ENCODE measurements at places on chromosomes 4 and X.

DNA sequence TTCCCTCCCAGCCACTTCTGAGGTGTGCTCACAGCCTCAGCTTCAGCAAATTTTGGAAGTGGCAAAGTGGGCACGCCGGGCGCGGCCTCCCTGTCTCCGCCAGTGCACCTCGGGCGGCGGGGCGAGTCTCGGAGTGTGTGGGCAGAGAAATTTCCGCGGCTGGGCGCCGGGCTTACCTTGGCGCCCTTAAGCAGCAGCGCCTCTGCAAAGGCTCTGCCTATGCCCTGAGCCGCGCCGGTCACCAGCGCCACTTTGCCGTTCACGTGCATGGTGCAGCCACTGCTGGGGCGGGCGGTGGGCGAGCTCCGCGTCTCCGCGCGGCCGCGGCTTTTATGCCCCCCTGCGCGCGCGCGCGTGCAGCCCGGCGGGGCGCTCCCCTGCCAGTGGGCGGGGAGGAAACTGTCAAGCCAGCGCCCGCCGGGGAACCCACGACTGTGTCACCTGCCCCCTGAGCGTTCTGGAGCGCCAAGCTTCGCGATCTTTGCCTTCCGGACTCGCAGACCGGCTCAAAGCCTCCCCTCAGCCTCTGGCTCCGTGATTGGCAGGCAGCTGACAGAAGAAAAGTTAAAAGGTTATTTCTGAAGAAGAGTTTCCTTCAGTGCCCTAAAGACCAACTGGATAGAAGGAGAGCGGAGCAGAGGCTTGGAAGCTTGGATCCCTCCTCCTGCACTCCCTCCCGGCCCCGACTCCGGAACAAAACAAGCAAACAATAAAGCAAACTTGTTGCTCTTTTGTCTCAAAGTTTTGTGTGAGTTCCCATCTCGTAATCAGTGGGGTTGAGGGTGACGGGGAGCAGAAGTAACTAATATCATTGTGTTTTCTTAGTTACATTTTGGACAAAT lies at the start of gene HPGD:
TSS of gene HPGD (minus strand) at position 306 of the 842 bp plus-strand sequence. CDS start at position 269, 37 bp downstream.
- peak within 1 kb of the TSS; percentile 45 for H3K27ac ChIP-seq
- peak within 1 kb of the TSS; percentile 46 for H3K4me3 ChIP-seq
- H3K4me1 ChIP-seq: peaks cover 22% of the 10 kb centered on the region
- H3K27me3 ChIP-seq: no peaks in the 10 kb centered on the region
- peak; percentile 56 for DNase-seq

DNA sequence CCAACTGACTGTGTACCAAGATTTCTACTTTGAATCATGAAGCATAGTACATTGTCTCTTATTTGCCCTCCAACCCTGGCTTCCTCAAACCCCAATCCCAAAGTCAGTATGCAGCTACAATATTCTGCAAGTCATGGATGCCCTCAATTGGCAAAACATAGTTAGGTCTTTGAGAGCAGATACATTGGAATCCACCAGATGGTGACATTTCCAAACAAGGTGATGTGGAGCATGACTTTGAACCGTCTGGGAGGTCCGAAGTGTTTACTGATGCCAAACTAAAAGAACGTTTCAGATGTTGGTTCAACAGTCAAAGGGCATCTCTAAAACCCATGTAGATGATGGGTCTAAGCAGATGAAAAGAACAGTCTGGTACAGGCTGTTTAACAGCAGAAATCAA lies 43.7 kb upstream of the FRMD7 start:
- no peaks in the 10 kb centered on the region for H3K36me3 ChIP-seq
- no peak overlapping the region for H3K27ac ChIP-seq
- H3K4me3 ChIP-seq: no peak overlapping the region
- H3K27me3 ChIP-seq: peaks cover 10% of the 10 kb centered on the region
- no peaks in the 10 kb centered on the region for H3K4me1 ChIP-seq
- no peak for DNase-seq

DNA sequence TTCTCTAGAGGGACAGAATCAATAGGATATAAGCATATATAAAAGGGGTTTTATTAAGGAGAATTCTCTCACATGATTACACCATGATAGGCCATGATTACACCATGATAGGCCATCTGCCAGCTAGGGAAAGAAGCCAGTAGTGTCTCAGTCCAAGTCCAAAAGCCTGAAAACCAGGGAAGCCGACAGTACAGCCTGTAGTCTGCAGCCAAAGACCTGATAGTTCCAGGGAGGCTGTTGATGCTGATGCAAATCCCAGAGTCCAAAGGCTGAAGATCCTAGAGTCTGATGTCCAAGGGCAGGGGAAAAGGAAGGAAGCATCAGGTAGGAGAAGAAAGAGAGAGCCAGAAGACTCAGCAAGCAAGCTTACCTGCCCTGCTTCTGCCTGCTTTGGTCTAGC lies 411.3 kb upstream of the EMCN start:
- no peak overlapping the region for H3K27ac ChIP-seq
- no peaks in the 10 kb centered on the region for H3K27me3 ChIP-seq
- no peaks in the 10 kb centered on the region for H3K36me3 ChIP-seq
- no peak for DNase-seq
- no peak overlapping the region for H3K4me3 ChIP-seq

DNA sequence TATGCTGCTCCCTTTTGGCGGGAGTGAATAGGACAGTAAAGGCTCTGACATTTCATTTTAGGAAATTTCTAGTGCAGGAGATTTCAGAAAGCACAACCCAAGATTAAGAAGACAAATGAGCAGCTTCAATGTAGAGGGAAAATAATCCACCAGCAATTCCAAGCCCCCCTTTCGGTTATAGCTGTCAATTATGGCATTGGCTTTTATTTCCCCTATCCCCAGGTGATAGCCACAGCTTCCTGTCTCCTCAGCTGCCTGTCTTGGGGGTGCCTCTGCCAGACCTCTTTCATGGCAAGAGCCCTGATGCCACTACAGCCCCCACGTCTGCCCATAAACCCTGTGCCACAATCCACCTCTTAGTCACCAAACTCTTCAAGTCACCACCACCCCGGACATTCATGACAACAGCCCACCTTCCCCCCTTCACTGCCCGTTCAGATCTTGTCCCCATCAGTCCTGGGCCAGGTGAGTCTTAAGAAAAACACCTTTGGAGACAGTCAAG lies 48.4 kb upstream of the CLNK start:
- H3K27me3 ChIP-seq: no peaks in the 10 kb centered on the region
- H3K4me3 ChIP-seq: no peak overlapping the region
- H3K4me1 ChIP-seq: no peaks in the 10 kb centered on the region
- H3K36me3 ChIP-seq: no peaks in the 10 kb centered on the region
- H3K27ac ChIP-seq: no peak overlapping the region
- no peak for DNase-seq

- peak overlapping the region; percentile 46 for H3K4me3 ChIP-seq
- no peaks in the 10 kb centered on the region for H3K27me3 ChIP-seq
- H3K27ac ChIP-seq: peak overlapping the region; percentile 96
Measured at GRCh38 chr4:1720163-1720983, 750 bp downstream of the TMEM129 start.

GRCh38 chr4:70190579-70190978 lies 4.9 kb upstream of the ODAM start:
- H3K36me3 ChIP-seq: no peaks in the 10 kb centered on the region
- H3K27me3 ChIP-seq: no peaks in the 10 kb centered on the region
- no peak for DNase-seq
- no peaks in the 10 kb centered on the region for H3K4me1 ChIP-seq

DNA sequence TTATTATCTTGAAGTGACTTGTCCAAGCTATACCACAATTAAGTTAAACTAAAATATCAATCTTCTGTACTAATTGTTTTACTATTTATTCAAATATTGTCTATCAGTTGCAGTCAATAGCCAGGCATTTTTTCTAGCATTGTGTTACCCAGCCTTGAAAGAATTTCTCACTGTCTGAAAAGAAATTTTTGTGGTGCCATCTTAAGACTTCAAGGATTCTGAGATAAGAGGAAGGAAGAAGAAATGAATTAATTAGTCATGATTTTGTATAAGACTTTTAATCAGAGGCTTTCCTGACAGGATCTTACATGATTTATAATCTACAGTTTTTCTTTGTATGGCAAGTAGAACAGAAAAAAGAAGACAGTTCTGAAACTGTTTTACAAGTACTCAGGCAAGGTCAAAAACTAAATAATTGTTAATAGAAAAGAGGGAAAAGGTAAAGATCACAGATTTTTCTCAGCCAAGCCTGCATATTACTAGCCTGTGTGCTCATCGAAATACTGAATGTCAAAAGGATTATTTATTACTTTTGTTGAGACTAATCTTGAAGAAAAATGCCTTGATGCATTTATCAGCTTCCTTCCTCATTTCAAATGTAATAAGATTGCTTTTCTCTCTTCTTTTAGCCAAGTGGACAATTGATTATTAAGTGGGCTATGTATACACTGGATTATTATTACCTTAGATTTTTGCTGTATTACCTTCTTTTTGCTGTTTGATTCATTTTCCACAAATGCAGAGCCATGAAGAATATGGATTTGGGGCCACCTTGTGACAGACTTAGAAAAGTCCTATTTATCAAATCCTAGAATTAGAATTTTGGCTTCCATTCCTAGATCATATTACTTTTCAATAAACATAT lies 53.8 kb downstream of the CXCL1 start:
- no peaks in the 10 kb centered on the region for H3K4me1 ChIP-seq
- H3K4me3 ChIP-seq: no peak overlapping the region
- no peak for DNase-seq
- no peaks in the 10 kb centered on the region for H3K27me3 ChIP-seq
- no peak overlapping the region for H3K27ac ChIP-seq

DNA sequence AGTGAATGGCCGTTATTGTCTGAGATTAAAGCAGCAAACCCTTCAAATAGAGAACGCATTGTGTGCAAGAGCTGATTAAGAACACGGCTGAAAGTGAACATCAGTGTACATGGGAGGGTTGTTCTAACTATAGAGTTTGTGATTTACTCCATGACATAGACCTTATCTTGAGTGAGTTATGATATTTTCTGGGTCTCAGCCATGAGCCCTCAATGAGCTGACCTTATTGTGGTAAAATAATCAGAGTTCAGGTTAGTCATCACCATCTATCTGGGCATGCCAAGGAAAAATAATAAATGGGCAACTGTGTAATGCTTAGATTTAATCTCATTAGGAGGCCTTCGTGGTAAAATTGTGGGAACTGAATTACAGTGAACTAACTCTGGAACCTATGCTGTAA lies 33.2 kb upstream of the CLDN24 start:
- peak; percentile 52 for DNase-seq
- peaks cover 53% of the 10 kb centered on the region for H3K27me3 ChIP-seq
- no peak overlapping the region for H3K4me3 ChIP-seq
- H3K27ac ChIP-seq: no peak overlapping the region
- H3K4me1 ChIP-seq: peaks cover 9% of the 10 kb centered on the region
- no peaks in the 10 kb centered on the region for H3K36me3 ChIP-seq

DNA sequence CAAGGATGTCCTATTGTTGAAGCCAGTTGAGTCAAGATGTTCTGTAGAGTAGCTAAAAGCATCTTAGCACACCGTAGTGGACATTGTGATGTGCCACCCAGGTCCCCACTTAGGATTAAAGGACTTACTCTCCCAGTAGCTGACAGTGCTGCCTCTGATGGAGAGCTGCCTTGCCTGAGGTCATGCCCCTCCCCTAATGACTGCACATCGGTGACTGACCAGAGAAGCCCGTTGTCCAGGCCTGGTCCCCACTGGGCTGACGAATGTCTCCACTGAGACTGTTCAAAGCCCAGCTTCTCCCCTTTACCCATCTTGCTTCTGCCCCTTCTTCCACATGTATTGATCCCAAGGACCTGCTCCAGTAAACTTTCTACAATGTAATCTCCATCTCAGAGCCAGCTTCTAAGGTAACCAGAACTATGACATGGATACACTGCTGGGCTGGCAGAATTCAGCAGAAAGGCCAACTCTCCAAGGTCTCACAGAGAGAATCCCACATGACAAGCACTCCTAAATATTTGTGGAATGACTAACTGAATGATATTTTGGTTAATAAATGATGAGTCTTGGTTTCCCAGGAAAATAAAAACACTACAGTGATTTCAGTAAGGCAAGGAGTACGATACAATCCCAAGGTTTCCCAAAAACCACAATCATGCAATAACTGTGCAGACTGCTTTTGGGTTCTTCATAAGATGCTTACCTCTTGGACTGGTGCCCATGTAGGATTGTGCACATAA lies 82.4 kb upstream of the TMEM150C start:
- no peak overlapping the region for H3K4me3 ChIP-seq
- H3K36me3 ChIP-seq: no peaks in the 10 kb centered on the region
- H3K27ac ChIP-seq: no peak overlapping the region
- H3K4me1 ChIP-seq: no peaks in the 10 kb centered on the region

- H3K27ac ChIP-seq: peak overlapping the region; percentile 42
- H3K4me1 ChIP-seq: peaks cover 12% of the 10 kb centered on the region
- H3K36me3 ChIP-seq: peaks cover 34% of the 10 kb centered on the region
- peak; percentile 65 for DNase-seq
- H3K27me3 ChIP-seq: no peaks in the 10 kb centered on the region
Measured at GRCh38 chrX:16851421-16851820, 18.7 kb downstream of the RBBP7 start.

DNA sequence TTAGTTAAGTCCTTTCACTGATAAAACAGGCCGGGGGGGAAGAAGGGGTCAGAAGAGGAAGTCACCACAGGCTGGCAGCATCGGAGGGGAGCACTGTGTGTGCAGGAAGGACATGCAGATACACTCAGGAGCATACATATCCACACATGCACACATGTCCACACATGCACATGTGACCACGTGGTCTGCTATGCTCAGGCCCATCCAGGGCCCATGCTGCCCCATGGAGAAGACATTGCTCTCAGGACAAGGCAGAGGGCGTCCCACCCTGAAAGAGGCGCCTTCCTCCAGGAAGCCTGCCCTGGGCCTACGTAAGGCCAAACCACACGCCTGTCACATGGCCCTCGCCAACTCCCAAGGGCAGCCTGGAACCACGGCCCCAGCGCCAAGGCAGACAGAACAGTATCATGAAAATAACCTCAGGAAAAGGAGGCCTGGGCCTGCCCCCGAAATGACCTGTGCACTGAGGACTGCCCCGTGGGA lies 15.8 kb downstream of the WDR1 start:
- peaks cover 24% of the 10 kb centered on the region for H3K4me1 ChIP-seq
- no peak overlapping the region for H3K27ac ChIP-seq
- no peak for DNase-seq
- H3K27me3 ChIP-seq: no peaks in the 10 kb centered on the region
- H3K4me3 ChIP-seq: no peak overlapping the region

GRCh38 chr4:2421928-2422327 lies 3.2 kb downstream of the CFAP99 start:
- no peak overlapping the region for H3K4me3 ChIP-seq
- H3K36me3 ChIP-seq: no peaks in the 10 kb centered on the region
- H3K27me3 ChIP-seq: no peaks in the 10 kb centered on the region
- DNase-seq: no peak
- H3K27ac ChIP-seq: no peak overlapping the region

GRCh38 chrX:39850630-39851152 lies 247.1 kb downstream of the BCOR start:
- no peaks in the 10 kb centered on the region for H3K36me3 ChIP-seq
- no peak overlapping the region for H3K27ac ChIP-seq
- H3K4me1 ChIP-seq: no peaks in the 10 kb centered on the region
- H3K4me3 ChIP-seq: no peak overlapping the region
- H3K27me3 ChIP-seq: no peaks in the 10 kb centered on the region
- DNase-seq: no peak

DNA sequence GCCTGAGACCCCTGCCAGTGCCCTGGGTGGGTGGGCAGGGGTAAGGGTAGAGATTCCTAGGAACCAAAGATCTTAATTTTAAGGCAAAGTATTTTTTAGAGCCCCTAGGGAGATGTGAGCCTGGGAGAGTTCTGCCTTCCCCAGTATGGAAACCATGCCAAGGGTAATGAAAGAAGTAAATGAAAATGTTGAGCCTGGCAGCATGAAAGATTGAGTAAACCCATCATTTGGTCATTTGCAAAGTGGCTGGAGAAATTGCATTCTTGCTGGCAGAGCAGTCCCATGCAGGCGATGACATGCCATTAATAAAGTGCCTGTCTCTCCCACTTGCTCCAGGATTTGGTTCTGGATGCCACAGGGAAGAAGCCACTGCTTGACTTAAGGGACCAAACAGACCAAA lies 60.7 kb upstream of the GPC4 start:
- H3K4me3 ChIP-seq: no peak overlapping the region
- H3K36me3 ChIP-seq: no peaks in the 10 kb centered on the region
- H3K27me3 ChIP-seq: peaks cover 12% of the 10 kb centered on the region
- DNase-seq: no peak
- H3K27ac ChIP-seq: no peak overlapping the region
